ENCODE measurements at places on chromosomes 7 and 10.

DNA sequence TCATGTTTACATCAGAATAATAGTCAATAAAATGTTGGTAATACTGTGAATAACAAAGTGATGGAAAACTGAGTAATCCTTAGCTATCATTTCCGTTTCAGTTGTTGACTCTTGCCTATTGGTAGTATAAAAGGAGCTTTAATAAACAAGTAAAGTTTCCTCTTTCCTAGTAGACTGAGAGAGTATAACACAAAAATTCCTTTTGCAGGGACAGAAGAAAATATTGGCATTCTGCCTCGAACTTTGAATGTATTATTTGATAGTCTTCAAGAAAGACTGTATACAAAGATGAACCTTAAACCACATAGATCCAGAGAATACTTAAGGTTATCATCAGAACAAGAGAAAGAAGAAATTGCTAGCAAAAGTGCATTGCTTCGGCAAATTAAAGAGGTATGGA is 9.4 kb downstream of the KIF20B start:
- no peak for DNase-seq

DNA sequence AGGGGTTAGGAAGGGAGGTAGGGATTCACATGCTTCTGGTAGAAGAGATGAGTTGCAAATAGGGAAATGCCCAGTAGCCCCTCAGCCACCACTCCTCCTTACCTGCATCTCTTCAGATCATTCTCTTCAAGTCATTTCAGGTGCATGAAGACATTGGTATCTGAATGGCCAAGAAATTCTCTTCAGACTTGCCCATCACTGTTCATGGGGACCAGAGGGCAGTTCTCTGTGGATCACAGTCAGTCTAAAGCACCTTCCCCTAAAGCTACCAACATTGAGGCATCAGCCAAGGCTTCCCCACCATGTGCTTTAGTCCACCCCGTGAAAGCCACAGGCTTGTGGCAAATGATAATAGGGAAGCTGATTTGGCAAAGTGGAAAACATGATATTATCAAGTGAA is 319.4 kb upstream of the ZNF32 start:
- no peak for DNase-seq

DNA sequence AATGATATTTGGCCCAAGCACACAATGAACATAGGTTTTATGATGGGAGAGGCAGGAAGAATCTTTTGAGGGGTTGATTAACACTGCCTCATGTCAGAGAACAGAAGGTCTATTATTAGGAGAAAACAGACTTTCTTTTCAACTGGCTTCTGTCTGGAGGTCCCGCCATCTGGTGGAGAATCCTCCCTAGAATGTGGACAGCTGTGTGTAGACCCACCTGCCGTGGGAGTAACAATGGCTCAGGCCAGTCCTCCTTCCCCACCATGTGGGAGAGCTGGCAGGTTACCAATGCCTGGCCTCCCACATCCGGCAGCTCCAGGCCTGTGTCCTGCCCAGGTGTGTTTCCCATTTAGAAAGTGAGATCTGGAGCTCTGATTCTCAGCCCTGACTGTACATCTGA is 70.4 kb upstream of the AOAH start:
- DNase-seq = no peak

DNA sequence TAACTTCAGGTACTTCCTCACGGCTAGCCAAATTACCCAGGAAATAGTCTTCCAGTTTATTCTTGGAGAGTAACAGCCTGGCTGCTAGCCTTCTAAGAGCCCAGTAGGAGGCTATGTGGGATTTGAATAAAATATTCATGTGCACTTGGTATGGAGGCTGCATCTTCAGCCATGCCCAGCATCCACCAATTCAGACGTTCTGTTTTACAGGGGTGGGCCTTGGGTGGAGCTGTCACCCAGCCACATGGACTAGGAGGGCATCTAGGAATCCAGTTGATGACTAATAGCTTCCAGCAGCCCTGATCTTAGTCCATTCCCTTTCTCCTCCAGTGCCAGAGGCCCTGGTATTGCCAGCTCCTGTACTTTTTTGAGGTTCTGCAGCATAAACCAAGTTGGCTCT is 66.3 kb upstream of the ZRANB1 start:
- DNase-seq = no peak

DNA sequence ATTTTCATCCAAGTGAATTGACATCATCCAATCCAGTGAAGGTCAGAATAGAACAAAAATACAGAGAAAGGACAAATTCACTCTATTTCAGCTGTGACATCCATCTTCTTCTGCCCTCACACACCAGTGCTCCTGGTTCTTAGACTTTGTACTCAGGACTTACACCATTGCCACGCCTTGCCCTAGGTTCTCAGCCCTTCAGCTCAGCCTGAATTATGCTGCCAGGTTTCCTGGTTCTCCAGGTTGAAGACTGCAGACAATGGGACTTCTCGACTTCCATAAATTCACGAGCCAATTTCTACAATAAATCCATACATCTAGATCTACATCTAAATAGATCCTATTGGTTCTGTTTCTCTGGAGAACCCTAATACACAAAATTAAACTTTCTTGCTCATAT is 181.2 kb upstream of the KCND2 start:
- DNase-seq = no peak

DNA sequence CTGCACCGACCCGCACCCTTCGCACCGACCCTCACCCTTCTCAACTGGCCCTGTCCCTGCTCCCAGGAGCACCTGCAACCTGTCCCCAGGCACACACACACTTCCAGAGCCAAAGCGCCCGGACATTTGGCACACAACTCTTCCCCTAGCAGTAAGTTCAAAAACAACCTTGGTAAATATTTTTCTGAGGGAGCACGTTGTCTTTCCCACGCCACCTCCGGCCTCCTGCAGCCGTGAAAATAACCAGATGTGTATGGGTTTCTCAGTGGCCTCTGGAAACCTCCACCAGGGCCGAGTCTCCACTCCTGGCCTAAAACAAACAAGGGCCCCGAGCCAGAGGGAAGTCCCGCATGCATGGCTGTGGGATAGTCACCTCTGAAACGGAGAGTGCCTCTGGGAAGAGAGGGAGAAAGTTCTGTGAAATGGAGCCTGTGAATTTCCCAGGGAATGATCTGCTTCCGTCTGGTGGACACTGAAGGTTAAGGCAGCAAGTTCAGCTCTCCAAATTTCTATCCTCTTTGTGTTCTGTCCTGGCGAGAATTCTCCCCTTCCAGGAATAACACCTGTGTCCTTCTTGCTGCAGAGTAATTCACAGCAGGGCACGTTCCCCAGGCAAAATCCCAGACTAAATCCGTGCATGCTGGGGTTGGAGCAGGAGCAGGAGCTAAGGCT is 15.8 kb downstream of the PODXL start:
- DNase-seq = no peak

DNA sequence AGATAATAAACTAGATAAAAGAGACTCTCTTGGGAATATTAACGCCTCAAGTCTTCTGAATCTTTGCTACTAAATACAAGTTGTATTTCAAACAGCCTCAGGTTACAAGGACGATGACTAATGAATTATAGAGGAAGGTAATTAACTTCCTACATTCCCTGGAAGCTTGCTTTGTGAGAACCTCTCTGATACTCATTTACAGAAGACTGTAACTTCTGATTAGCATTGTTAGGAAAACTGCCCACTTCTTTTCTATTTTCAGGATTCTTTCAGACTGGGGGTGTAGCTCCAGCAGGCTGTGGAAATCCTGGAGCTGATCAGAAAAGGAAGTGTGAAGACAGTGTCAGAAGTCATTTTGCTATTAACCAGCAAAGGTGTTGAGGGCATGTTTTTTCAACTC is 316.7 kb upstream of the NPSR1 start:
- no peak for DNase-seq

- no peak for DNase-seq
Observed at GRCh38 chr7:132142006-132142405, 434.3 kb downstream of the PLXNA4 start.
